Left lung (tissue), 14 donors: ENCODE measurements at places on chromosomes 11 and 22.

DNA sequence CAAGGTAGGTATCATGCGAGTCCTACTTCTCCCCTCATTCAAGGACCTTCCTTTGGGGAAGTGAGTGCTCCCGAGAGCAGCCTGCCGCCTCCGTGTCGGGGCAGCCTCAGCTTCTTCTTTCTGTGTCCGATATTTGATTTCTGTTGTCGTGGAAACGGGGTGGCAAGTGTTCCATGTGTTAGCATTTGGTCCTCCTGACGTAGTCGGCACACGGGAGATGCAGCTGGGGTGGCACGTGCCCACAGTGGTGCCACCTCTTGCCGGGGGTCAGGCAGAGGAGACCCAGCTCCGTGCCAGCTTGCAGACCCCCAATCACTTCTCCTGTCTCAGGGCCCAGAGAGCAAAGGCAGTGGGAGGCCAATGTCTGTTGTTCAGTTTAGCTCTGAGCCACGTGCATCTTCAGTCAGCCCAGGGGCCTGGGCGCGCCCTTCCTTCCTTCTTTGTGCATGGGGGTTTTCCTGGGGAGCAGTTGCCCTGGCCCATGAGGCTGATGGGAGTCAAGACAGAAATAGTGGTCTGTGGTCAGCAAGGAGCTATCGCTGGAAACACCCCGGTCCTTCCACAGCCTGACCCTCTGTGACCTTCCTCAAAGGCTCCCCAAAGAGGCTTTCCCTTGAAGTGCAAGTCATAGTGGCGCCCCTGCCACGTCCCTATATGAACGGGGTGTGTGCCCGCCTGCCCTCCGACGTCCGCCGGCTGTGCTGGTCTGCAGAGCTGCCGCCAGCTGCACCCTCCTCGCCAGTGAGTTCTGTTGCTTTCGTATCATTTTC is 44.5 kb downstream of the PARVB start:
- no peaks in the 10 kb centered on the region for H3K4me1 ChIP-seq
- no peaks in the 10 kb centered on the region for H3K27me3 ChIP-seq

DNA sequence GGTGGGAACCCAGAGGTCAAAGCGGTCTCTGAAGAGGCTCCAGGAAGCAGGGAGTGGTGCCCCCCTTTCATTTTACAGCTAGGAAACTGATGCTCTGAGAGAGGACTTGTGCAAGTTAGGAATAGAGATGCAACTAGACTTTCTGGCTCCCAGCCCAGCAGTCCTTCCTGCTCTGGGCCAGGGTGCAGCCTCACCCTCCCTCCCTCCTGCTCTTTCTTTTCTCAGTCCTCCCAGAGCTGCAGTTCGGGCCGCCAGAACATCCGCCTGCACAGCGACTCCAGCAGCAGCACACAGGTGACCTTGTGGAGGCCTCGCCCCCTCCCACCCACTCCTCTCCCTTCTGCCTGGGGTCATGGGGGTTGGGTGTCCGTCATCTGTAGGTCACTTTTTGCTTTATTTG is 51.5 kb downstream of the LHFPL7 start:
- peaks cover 7% of the 10 kb centered on the region for H3K4me1 ChIP-seq
- peak; percentile 37 for DNase-seq
- H3K4me3 ChIP-seq = no peak overlapping the region
- H3K27me3 ChIP-seq = no peaks in the 10 kb centered on the region

GRCh38 chr11:34198523-34198922 is 93.1 kb downstream of the NAT10 start:
- H3K27me3 ChIP-seq = no peaks in the 10 kb centered on the region
- H3K4me3 ChIP-seq = no peak overlapping the region
- H3K27ac ChIP-seq = no peak overlapping the region
- DNase-seq = no peak

GRCh38 chr11:18132341-18132740 is at the start of gene MRGPRX3:
TSS of gene MRGPRX3 (plus strand) at chr11:18132571. CDS start at chr11:18137203, 4,632 bp downstream.
- peaks cover 21% of the 10 kb centered on the region for H3K27me3 ChIP-seq
- H3K27ac ChIP-seq = no peak within 1 kb of the TSS
- no peak for DNase-seq
- no peaks in the 10 kb centered on the region for H3K36me3 ChIP-seq

DNA sequence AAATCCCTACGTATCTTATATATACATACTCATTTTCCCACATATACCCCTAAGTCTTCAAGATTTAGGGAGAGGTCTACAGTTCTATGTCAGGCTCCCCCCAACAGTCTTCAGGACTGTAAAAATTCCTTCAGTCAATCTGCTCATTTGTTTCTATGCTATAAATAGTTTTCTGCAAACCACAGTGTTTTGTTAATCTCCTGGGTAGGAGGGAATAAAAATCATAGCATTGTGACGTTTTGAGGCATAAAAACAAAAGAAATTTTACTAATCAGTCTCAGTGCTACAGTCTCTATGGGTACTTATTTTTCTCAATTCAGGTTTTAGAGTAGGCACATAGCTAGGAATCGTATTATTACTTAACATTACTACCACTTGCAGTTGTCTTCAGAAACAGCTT is 552.8 kb upstream of the LRRC4C start:
- H3K4me1 ChIP-seq = no peaks in the 10 kb centered on the region
- H3K27me3 ChIP-seq = no peaks in the 10 kb centered on the region
- DNase-seq = no peak

GRCh38 chr11:66071381-66071801 is 1.3 kb downstream of the PACS1 start:
- no peaks in the 10 kb centered on the region for H3K36me3 ChIP-seq
- peak overlapping the region; percentile 97 for H3K27ac ChIP-seq
- peak overlapping the region; percentile 86 for H3K4me3 ChIP-seq
- DNase-seq = no peak
- H3K4me1 ChIP-seq = peaks cover 14% of the 10 kb centered on the region

DNA sequence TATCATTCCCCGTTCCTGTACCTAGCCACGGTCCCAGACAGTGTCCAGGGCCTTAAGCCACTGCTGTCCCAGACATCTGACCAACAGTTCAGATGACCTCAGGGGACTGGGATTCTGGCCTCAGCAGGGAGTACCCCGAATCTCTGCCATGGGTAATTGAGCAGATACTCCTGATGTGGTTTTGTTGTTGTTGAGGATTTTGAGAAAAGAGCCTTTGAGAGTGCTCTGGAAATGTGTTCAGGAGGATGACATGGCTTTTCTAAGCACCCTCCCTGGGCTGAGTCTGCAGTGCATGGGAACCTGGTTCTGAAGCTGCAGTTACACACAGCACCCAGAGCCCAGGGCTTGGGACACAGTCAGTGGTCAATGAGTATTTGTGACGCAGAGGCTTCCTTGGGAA is 30.4 kb downstream of the ADAMTS15 start:
- peaks cover 7% of the 10 kb centered on the region for H3K27me3 ChIP-seq
- H3K4me3 ChIP-seq = no peak overlapping the region
- no peaks in the 10 kb centered on the region for H3K36me3 ChIP-seq
- H3K4me1 ChIP-seq = peaks cover 6% of the 10 kb centered on the region

GRCh38 chr22:20940186-20940651 is 23.0 kb downstream of the CRKL start:
- no peaks in the 10 kb centered on the region for H3K27me3 ChIP-seq
- DNase-seq = no peak
- H3K27ac ChIP-seq = no peak overlapping the region

- no peaks in the 10 kb centered on the region for H3K27me3 ChIP-seq
- no peaks in the 10 kb centered on the region for H3K36me3 ChIP-seq
- H3K27ac ChIP-seq = no peak overlapping the region
- H3K4me3 ChIP-seq = no peak overlapping the region
- no peaks in the 10 kb centered on the region for H3K4me1 ChIP-seq
- no peak for DNase-seq
Measured at GRCh38 chr11:9680028-9680427, 16.2 kb downstream of the SWAP70 start.

DNA sequence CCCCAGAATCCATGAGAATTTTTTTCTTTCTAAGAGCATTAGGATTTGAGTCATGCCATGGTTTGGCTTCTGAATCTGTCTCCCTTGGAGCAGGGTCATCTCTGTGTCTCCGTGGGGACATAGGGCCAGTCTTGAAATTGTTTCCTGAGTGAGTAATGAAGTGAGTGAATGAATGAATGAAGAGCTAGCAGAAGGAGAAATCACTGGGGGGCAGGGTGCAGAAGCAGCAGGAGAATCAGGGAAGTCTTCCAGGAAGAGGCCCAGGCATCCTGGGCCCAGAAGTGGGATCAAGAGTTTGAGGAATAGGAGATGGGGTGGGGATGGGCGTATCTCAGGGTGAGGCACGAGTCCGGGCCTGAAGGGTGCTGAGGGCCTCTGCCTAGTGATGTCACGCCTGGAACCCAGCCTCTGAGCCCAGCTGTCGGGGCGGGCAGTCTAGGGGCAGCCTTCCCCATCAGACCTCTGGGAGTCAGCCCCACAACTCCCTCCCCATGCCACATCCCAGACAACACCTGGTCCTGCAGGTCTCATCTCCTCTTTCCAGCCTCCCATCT is 12.5 kb upstream of the MGAT3 start:
- H3K4me1 ChIP-seq = no peaks in the 10 kb centered on the region
- H3K4me3 ChIP-seq = no peak overlapping the region
- H3K27me3 ChIP-seq = no peaks in the 10 kb centered on the region
- DNase-seq = no peak
- H3K27ac ChIP-seq = no peak overlapping the region

- H3K27ac ChIP-seq = no peak overlapping the region
- peaks cover 24% of the 10 kb centered on the region for H3K4me1 ChIP-seq
- no peak overlapping the region for H3K4me3 ChIP-seq
- H3K27me3 ChIP-seq = no peaks in the 10 kb centered on the region
Measured at GRCh38 chr22:23898006-23898974, 4.1 kb downstream of the MIF start.

DNA sequence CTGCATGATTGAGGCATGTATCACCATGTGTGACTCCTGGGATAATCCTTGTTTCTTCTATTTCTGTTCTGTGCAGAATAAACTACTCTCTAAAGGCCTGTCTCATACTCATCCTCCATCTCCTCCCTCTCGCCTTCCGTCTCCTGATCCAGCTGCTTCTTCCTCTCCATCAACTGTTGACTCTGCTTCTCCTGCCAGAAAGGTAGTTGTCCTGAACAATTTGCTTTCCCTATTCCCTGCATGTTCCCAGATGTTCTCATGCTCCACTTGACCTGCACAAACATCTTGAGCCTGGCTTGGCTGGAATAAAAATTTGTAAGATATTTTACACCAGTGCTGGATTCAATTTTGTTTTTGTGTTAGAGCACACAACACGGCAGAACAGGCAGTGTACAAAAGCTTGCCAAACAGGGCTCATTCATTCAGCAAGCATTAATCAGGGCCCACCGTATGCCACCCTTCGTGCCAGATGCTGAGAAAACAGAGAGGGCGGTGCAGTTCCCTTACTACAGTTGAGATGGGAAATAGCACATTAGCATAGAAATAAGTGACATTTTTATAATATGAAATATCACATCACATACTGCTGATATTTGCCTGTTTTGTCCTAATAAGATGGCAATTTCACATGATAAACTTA is 133.3 kb upstream of the PARVA start:
- no peak overlapping the region for H3K4me3 ChIP-seq
- no peak overlapping the region for H3K27ac ChIP-seq
- DNase-seq = no peak
- H3K27me3 ChIP-seq = no peaks in the 10 kb centered on the region
- no peaks in the 10 kb centered on the region for H3K36me3 ChIP-seq
- peaks cover 16% of the 10 kb centered on the region for H3K4me1 ChIP-seq

- H3K4me3 ChIP-seq = no peak overlapping the region
- H3K27ac ChIP-seq = no peak overlapping the region
- H3K27me3 ChIP-seq = no peaks in the 10 kb centered on the region
- H3K4me1 ChIP-seq = no peaks in the 10 kb centered on the region
- DNase-seq = no peak
Measured at GRCh38 chr22:24819911-24820461, 14.0 kb downstream of the SGSM1 start.

DNA sequence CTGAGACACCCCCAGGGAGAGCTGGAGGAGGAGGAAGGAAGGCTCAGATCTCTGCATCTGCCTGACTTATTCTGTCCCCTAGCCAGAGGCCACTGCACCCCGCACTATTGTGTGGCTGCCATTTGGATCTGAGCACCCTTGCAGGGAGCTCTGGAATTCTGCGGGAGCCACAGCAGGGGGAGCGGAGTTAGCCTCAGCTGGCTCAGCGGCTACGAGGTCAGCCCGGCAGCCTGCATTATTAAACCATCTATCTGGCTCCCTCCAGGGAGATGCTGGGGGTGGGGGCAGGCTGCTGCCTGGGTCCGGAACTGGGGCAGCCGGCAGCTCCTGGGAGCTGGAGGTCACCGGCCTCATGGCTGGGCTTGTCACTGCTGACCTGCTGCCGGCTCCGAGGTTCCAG is 6.5 kb upstream of the ELFN2 start:
- H3K4me3 ChIP-seq = no peak overlapping the region
- H3K27me3 ChIP-seq = peaks cover 52% of the 10 kb centered on the region
- no peaks in the 10 kb centered on the region for H3K4me1 ChIP-seq
- no peak overlapping the region for H3K27ac ChIP-seq
- no peak for DNase-seq
- H3K36me3 ChIP-seq = no peaks in the 10 kb centered on the region

DNA sequence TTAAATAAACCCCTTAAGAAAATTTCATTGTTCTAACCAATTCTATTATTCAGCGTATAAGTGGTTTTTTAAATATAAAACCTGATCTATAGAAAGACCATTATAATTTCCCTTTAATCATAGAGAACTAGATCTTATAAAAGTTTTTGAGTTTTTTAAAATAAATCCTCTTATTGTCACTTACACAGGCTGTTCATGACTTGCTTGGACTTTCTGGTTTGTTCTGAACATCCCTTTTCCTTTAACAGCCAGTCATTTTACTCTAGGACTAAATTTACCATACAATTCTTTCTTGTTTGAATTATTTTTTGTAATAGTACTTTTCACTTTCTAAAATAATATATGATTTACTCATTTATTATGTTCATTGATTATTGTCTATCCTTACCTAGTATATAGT is 4.7 kb downstream of the NXPE2 start:
- no peaks in the 10 kb centered on the region for H3K27me3 ChIP-seq
- H3K36me3 ChIP-seq = no peaks in the 10 kb centered on the region
- no peak overlapping the region for H3K4me3 ChIP-seq
- H3K4me1 ChIP-seq = no peaks in the 10 kb centered on the region
- DNase-seq = no peak
- no peak overlapping the region for H3K27ac ChIP-seq

DNA sequence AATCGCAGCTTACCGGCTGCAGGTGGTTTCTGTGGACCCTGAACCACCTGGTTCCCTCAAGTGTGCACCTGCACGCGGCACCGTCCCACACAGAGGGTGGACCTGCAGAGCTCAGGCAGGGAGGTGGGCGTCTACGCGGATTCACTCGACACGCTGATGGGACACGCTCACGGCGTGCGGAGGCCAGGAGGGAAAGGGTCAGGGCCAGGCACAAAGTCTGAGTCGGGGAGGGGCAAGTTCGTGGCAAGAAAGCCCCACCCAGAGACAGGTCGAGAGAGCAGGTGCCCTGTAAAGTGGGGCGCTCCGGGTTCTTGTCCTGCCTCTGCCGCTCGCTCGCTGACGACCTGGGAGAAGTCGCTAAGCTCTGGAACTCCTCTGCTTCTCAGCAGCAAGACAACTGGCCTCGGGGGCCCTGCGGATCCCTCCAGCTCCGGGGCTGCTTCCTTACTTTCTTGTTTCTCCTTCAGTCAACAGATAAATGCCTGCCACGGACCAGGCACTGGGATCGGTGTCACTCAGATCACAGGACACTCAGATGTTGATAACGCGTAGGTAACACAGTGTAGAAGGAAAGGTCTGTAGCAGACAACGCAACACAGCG is 72.4 kb upstream of the NUP50 start:
- H3K4me1 ChIP-seq = no peaks in the 10 kb centered on the region
- DNase-seq = no peak
- no peak overlapping the region for H3K27ac ChIP-seq
- no peaks in the 10 kb centered on the region for H3K36me3 ChIP-seq
- H3K4me3 ChIP-seq = no peak overlapping the region

- no peak overlapping the region for H3K27ac ChIP-seq
- H3K4me3 ChIP-seq = no peak overlapping the region
- no peaks in the 10 kb centered on the region for H3K4me1 ChIP-seq
Measured at GRCh38 chr11:6755303-6755952, 16.3 kb downstream of the OR2AG2 start.

GRCh38 chr11:112178936-112179335 is 3.6 kb downstream of the BCO2 start:
- H3K4me3 ChIP-seq = no peak overlapping the region
- no peaks in the 10 kb centered on the region for H3K4me1 ChIP-seq
- H3K36me3 ChIP-seq = no peaks in the 10 kb centered on the region
- no peak for DNase-seq
